Endothelial cell of umbilical vein (primary cell): ENCODE measurements at places on chromosomes 3 and 15. TPM values are rescaled to one million over a fixed set of nuclear protein-coding genes. Genes with fewer than 3 reads are reported as not detected.

The AGTR1 gene
- total RNA-seq: not detected in 2 replicates

The DYNC1LI1 gene
- 45.6 and 47.6 TPM in 2 replicates for total RNA-seq

The DAZL gene
- not detected in 2 replicates for total RNA-seq

The CCDC191 gene
- 3.8 and 4.9 TPM in 2 replicates for total RNA-seq

The LOXL1 gene
- total RNA-seq: 5.2 and 9.2 TPM in 2 replicates

The ALPK3 gene
- 36.2 and 41.7 TPM in 2 replicates for total RNA-seq

The CCR8 gene
- total RNA-seq: not detected in 2 replicates

The CMTM8 gene
- 7.3 and 8.1 TPM in 2 replicates for total RNA-seq

The AP3B2 gene
- total RNA-seq: not detected in 2 replicates

The TMCO5A gene
- not detected in 2 replicates for total RNA-seq

The PEAK1 gene
- 79.2 and 91.9 TPM in 2 replicates for total RNA-seq

The CHRM5 gene
- total RNA-seq: not detected in 2 replicates

The SLC22A13 gene
- 0.44 and 0.53 TPM in 2 replicates for total RNA-seq

DNA sequence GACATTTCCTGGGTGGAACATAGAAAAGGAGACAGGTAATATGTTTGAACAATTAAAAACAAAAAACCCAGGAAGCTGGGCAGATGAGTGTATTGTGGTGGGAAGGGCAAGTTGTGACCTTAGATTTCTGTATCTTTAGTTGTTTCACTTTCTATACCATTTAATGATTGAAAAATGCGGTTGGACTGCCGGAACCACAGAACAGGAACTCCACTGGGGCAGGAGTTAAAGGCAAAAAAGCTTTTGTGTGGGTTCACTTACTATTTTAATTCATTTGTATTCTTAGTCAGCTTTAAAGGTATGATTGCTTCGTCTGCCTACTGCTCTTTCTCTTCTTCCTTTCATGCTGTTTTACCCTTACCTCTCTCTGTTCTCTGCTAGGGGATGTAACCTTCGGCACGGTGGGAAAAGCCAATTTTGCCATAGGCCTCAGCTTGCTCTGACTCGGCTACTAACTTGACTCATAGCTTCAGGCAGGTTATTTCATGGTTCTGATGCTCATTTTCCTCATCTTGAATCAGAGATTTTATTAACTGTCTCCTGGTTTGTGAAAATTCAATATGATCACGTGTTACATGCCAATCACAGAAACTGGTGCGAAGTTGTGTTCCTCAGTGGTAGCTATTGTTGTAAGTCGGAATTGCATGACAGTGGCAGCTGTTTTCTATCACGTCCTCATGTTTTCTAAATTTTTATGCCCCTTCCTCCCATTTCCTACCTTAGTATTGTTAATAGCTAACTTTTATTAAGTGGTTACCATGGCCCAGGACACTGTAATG, 1.6 kb upstream of the MCTP2 start:
- no peak for DNase-seq

- no peak for DNase-seq
These were observed 597.9 kb upstream of the TBL1XR1 start for GRCh38 chr3:177795216-177795615.

- DNase-seq: no peak
These were observed 5.7 kb downstream of the EXOSC7 start for GRCh38 chr3:44981751-44982150.

DNA sequence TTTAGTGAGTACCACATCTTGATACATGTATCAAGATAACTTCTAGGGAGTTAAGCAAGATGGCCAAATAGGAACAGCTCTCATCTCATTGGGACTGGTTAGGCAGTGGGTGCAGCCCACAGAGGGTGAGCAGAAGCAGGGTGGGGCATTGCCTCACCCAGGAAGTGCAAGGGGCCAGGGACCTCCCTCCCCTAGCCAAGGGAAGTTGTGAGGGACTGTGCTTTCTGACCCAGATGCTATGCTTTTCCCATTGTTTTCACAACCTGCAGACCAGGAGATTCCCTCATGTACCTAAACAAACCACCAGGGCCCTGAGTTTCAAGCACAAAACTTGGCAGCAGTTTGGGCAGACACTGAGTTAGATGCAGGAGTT, 665.0 kb upstream of the CBLB start:
- DNase-seq: no peak

GRCh38 chr3:87033205-87033604, 42.3 kb upstream of the VGLL3 start:
- no peak for DNase-seq

DNA sequence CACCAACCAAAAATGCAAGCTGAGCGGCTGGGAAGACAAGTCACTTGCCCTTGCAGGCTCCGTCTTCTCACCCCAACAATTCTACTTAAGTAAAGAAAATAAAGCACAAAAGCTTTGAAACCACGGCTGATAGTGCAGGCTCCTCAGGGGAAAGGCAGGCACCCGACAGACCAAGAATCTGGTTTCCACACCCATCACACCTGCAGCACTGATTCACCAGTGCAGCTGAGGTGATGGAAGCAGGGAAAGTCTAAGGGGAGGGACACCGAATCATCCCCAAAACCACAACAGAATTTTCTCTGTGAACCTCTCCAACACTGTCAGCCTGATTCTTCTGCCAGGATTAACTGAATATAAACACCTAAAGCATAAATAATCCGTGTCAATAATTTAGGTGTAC, 62.0 kb upstream of the NSMCE3 start:
- no peak for DNase-seq

- no peak for DNase-seq
These were observed 2.7 kb downstream of the SLC6A20 start for GRCh38 chr3:45793482-45794176.

DNA sequence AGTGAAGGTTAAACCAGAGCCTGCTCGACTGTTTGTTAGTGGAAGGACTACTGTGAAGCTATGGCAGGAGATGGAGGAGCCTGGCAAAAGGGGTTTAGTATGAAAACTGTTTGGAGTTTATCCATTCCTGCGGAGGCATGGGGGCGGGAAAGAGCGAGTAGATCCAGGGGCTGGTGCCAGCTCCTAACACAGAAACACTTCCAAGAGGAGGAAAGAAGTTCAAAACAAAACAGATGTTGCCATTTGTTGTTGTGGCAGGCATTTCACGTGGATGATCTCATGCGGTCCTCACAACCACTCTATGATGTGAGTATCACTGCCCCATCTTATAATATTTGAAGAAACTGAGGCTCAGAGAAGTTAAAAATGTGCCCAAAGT, 30.7 kb upstream of the KY start:
- DNase-seq: no peak

DNA sequence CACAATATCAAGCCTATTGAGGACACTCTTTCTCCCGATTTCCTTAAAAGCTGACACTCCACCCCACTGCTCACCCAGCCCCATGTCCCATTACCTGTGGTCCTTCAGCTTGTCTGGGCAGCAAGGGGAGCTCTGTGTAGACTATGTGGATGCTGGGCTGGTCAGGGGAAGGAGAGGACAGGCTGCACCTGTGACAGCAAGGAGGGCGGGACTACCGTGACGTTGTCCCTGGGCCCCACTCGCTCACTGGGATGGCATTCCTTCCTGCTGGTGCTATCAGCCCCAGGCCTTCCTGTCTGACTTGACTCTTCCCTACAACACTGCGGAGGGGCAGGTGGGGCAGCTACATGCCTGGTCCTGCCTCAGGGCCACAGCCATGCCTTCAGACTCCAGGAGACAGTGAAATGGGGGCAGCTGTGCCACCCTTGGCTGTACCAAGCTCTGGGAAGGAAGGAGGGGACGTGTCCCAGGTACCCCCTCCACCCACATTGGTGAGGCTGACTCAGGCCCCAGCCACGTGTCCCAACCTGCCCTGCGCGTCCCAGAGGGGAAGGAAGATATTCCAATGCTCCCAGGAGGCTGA, at the start of gene TMEM40:
TMEM40 (minus strand) TSS at position 163 of the 583 bp plus-strand sequence. CDS start 9,427 bp downstream, outside the sequence.
- DNase-seq: no peak

GRCh38 chr3:180802837-180803236, 109.6 kb upstream of the FXR1 start:
- peak; percentile 25 for DNase-seq

GRCh38 chr3:140910860-140911259, 30.8 kb upstream of the SLC25A36 start:
- peak; percentile 39 for DNase-seq

GRCh38 chr3:3178498-3179328, 778 bp downstream of the CRBN start:
- no peak for DNase-seq

DNA sequence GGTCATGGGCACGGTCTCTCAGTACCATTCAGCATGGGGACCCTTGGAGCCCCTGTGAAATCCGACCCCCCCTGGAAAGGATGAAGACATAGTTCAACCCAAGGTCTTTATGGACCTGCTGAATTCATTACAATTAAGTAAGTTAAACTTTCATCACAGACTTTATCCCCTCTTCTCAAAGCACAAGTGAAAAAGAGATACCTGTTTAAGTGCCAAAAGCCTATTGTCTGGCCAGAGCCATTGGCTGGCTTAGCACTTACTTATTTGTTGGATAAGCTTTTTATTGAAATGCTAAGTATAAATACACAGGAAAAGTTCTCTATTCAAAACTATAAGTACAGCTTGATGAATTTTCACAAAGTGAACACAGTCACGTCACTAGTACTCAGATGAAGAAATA, 128.4 kb upstream of the NR2E3 start:
- no peak for DNase-seq

DNA sequence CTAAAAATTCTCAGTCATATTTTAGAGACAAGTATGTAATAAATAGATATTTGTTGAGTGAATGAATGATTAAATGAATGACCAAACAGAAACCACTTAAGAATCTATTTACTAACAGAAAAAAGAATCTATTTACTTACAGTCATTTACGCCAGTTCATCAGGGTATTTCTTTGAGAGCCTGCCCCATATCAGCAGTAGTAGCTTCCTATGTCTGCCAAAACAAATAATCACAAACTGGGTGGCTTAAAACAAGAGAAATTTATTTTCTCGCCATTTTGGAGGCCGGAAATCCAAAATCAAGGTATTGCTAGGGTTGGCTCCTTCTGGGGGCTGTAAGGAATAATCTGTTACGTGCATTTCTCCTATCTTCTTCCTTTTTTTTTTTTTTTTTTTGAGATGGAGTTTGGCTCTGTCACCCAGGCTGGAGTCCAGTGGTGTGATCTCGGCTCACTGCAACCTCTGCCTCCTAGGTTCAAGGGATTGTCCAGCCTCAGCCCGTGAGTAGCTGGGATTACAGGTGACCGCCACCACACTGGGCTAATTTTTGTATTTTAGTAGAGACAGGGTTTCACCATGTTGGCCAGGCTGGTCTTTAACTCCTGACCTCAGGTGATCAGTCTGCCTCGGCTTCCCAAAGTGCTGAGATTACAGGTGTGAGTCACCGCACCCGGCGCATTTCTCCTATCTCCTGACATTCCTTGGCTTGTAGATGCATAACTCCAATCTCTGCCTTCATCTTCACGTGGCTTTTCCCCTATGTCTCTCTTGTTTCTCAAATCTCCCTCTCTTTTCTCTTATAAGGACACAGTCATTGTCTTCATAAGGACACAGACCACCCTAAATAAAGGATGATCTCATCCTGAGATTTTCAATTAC, 65.2 kb upstream of the SPPL2A start:
- no peak for DNase-seq

DNA sequence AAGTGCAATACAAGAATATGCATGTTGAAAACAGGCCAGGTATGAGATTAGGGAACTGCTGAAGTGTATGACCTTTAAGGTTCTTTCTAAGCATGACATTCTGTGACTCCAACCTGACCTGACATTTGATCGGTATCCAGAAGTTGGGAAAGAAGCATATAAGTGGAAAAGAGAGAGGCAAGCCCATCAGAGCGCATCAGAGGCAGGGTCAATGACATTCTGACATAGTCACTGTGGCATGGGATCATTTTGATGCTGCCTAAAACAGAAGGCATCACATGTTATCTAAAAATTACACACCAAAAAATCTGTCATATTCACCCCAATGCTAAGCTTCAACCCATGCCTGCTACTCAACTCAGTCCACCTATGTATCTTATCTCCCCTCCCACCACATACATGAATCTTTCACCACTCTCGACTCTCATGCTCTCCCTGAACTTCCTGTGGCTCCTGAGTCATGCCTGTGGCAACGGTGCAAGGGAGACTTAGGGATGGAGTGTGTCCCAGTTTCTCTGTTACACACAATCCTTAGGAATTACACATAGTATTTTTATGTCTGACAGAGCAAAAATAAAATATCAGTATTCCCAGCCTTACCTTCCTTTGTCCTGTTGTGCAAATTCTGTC, 20.5 kb upstream of the LRRN1 start:
- DNase-seq: no peak

DNA sequence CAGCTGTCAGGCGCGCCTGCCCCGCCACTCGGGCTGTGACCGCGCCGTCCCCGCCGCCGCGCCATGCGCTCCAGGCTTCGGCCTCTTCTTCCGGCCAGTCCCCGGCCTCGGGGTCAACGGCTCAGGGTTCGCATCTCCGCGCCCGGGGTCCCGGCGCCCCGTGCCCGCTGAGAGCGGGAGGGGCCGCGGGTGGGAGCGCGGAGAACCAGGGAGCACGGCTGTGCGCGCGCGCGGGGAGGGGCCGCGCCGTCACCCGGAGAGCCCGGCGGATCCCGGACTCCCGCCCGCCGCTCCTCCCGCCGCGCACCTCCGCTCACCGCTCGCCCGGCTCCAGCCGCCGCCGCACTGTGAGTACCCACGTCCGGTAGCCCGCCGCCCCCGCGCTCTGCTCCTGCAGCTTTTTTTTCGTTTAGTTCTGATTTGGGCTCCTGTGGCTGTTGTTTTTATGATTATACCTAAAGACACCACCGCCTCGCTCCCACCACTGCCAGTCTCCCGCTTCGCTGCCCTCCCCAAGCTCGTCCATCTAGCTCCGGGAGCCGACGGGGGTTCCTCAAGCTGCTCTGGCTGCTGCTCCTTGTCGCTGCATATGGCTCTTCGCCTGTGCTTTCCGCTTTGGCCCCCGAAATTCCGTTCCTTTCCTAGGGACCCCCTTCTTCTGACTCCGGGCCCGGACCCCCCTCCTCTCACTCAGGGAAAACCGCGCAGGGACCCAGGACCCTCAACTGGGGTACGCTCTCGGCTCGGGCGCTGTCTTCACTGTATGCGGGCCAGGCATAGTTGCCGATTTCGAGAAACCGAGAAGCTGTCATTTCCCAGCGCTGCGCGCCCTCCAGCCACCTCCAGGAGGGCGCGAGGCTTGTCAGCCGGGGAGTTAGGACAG, 1.8 kb upstream of the SKOR1 start:
- DNase-seq: no peak

GRCh38 chr3:104040896-104041295, 1325.8 kb upstream of the ALCAM start:
- DNase-seq: no peak

DNA sequence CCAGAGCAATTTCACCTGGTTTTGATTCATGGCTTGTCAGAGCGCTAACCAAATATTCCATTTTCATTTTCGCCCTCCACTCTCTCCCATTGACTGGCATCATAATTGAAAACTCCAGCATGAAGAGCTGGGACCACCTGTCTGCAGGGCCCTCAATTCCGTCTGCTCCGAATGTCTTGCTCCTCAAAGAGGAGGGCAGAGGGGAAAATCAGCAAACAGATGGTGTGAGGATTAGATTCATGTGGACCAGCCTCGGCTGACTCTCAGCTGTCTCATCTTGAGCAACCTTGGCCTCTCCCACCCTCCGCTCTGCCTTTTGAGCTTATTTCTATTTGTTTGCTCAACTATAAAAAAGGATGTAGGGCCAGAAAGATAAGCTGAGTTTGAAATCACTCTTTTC, 512.2 kb upstream of the PPP2R3A start:
- DNase-seq: no peak

- no peak for DNase-seq
These were observed 97.8 kb downstream of the LARS2 start for GRCh38 chr3:45486136-45486535.

GRCh38 chr3:126969586-126969985, 13.3 kb upstream of the PLXNA1 start:
- DNase-seq: no peak

- no peak for DNase-seq
These were observed 42.1 kb downstream of the IQCH start for GRCh38 chr15:67296684-67297083.
